Thyroid gland (tissue), 4 donors: ENCODE measurements at places on chromosomes 4 and X. TPM values are rescaled to one million over a fixed set of nuclear protein-coding genes. Genes with fewer than 3 reads are reported as not detected.

- no peak overlapping the region for H3K4me3 ChIP-seq
- no peak overlapping the region for H3K27ac ChIP-seq
- no peaks in the 10 kb centered on the region for H3K36me3 ChIP-seq
- peaks cover 6% of the 10 kb centered on the region for H3K4me1 ChIP-seq
- no peaks in the 10 kb centered on the region for H3K27me3 ChIP-seq
Observed at GRCh38 chr4:154503598-154503997, 12.0 kb upstream of the DCHS2 start.

DNA sequence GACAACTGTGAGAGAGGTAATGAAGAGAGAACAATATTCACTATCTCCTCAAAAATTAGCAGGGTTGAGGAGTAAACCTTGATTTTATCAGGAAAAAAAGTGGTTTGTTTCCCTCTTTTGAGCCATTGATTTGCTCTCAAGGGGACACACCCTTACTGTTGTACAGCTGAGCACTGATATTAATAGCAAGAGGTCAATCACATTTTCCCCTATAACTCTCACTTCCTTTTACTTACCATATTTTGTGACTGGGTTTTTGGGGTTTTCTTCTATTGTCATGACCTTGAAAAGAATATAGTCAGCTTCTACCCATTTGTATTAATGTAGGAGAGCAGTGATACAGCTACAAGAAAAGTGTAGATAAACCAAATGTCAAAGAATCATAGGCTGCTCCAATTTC lies 70.2 kb upstream of the LONRF3 start:
- H3K27me3 ChIP-seq, result no peaks in the 10 kb centered on the region
- no peak overlapping the region for H3K4me3 ChIP-seq
- no peaks in the 10 kb centered on the region for H3K4me1 ChIP-seq
- no peaks in the 10 kb centered on the region for H3K36me3 ChIP-seq

DNA sequence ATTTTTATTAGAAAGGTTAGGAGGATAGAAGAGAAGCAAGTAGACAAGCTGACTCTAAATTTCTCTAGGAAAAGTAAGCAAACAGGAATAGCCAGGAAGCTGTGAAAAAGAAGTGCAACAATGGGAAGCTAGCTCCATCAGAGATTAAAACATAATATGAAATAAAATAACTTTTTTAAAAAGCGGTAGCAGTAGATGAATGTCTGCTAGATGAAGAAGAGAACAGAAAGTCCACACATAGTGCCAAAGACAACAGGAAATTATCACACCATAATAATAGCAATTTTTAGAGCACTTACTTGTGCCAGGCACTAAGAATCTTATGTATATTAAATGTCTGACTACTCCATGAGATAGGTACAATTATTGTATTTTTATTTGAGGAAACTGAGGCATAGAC lies 53.5 kb downstream of the LRBA start:
- H3K36me3 ChIP-seq, result no peaks in the 10 kb centered on the region
- peaks cover 33% of the 10 kb centered on the region for H3K4me1 ChIP-seq
- no peak overlapping the region for H3K27ac ChIP-seq
- H3K27me3 ChIP-seq, result no peaks in the 10 kb centered on the region
- no peak overlapping the region for H3K4me3 ChIP-seq

The SFRP2 gene
- total RNA-seq, result 23.3 TPM

The MAGEA6 gene
- not detected for total RNA-seq

DNA sequence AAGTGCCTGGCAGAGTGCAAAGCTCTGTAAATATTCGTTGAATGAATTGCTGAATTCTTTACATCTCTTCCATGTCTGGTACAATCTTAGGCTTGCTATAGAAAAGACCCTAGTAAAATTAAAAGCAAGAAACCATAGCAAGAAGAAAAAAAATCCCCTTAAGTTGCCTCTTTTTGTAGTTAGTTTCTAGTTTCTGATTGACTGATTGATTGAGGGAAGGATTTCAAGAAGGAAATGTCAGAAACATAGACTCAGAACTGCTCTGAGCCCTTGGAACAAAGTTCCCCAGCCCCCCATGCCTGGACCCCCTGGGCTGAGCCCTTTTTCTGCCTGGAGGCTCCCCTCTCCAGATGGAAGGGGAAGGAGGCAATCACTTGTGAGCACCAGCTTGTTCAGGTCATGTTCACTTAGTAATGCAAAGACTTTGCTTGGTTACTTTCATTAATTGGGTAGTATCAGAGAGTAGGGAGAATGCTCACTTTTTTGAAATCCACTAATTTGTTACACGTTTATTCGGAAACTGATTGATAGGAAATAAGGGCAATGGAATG lies 35.6 kb downstream of the DAPP1 start:
- H3K4me3 ChIP-seq, result no peak overlapping the region
- no peak for DNase-seq
- no peaks in the 10 kb centered on the region for H3K4me1 ChIP-seq
- H3K27ac ChIP-seq, result no peak overlapping the region
